NCI-H1694 treated with DMSO at 0.1 percent for 48 hours (cell line): ENCODE measurements at places on chromosomes 16 and 17.

DNA sequence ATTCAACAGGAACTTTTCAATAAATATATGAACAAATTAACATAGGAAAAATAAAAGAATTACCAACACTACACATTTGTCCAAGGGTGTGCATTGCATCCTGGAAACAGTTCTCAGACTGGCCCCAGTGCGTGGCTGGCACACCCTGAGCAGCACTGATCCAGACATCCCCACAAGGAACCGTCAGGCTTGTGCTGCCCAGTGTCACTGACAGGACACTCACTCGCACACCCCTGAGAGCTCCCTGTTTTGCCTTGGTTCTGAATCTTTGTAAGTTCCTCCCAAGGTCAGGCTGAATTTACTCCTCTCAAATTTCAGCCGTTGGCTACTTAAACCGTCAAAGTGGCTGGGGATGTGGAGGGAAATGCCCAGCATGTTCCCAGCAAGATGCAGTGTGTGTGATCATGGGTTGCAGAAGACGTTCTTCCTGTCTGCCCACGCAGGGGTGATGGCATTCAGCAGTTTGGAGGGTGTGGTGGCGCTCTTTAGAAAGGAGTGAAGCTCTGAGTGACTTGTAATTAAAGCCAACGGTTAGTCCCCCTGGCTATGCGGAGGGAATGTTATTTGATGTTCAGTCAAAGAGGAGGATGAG, 1.7 kb downstream of the MT2A start:
- no peak for DNase-seq

GRCh38 chr17:58370309-58370708, 18.3 kb upstream of the SUPT4H1 start:
- no peak for DNase-seq

- no peak for DNase-seq
Measured at GRCh38 chr17:79080761-79081290, 6.2 kb downstream of the ENGASE start.

DNA sequence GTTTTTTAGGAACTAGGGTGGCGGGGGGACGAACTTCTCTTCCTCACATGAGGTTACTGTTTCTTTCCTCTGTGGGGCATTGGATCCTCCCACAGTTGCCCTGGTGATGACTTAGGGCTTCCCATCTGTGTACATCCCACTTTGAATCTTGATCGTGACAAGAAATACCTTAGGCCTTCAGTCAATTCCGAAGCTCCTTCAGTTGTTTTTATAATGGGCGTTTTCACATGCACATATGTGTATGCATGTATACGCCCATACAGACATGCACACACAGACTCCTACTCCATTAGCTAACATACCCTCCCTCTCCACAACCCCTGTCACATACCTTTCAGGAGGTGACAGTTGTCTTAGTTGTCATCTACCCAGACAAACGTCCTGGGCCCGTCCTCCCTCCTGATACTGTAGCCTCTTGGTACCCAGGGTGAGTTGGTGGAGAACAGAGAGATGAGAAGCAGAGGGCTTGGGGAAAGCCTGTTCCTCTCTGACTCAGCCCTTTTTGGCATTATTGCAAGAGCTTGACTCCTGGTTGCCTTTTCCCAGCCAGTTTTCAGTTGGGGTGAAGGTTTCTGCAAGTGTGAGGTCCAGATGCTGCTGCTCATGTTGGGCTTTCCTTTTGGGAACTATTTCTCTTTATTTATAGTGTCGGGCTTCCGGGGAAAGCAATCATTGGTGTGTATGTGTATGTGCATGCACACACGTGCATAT, 2.2 kb upstream of the AOC2 start:
- DNase-seq = no peak

DNA sequence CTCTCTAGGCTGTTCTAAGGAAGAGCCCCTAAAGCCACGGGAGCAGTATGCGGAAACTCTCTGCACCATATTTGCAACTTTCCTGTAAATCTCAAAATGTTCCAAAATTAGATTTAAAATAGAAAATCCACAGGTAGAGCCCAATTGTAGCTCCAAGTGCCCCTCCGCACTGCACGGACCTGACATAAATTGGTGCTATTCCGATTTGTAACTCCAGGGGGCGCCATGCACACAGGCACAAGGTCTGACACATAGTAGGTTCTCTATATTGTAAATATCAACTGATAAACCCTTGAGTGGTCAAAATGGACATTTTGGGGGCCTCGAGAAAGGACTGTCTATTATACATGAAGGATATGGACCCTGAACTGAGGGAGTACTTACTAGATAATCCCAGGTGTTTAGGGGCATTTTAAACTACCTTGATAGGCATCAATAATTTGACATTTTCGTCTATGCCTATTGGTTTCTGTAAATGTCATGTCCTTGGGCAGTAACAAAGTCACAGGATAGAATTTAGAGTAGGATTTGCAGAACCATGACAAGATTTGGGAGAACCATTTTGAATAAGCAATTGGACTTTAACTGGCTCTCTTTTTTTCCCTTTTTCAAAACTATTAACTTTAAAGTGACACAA, 36.6 kb upstream of the TMEM132E start:
- DNase-seq = peak; percentile 8
